Fibroblast of the aortic adventitia (primary cell): ENCODE measurements at places on chromosomes 5 and 9. TPM values are rescaled to one million over a fixed set of nuclear protein-coding genes. Genes with fewer than 3 reads are reported as not detected.
A peak's percentile ranks its signal among the peaks of the same experiment; 100 is the strongest.

DNA sequence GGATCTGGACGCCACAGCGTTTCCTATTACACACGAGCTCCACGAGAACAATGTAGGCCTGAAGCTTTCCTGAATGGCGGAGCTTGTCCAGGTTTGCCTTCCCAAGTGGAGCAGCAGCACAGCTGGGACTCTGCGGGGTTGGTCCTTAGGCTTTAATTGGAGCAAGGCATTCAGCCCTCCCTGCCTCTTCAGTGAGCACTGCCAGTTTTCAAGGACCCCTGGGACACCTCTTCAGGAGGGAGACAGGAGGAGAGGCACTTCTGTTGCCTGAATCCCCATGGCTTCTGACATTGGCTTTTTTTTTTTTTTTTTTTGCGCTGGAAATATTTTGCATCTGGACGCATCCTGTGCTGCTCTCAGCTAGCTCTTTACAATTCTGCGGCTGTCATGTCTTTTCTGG is 179.4 kb downstream of the SEMA6A start:
- DNase-seq, result no peak

DNA sequence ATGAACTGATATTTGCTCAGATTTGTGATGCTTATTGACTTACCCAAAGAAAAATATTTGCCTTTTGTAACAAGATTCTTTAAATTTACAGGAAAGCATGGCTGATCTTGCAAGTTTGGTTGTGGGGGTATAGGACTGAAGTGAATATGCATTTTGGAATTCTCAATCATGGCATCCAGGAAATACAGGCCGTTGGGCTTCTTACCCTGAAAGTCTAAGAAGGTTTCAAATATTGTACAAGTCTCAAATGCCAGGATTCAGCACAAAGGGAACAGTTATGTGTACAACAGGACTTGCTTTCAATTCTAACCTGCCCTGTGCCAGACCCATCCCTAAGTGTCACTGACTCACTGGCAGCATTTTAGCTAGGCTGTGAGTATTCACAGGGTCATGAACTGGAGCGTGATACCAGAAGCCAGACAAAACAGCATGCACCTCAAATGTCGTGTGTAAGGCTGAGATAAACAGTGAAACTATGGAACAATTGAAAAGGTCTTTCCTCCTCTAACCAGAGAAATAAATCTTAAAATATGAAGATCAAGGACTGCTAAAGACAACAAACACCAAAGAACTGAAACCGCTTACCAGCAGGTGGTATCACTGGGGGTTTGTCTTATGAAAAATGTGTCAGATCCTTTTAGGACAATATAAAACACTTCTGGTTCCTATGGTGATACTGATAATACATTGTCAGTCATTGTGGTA is 168.6 kb upstream of the RGMB start:
- DNase-seq, result peak; percentile 21

DNA sequence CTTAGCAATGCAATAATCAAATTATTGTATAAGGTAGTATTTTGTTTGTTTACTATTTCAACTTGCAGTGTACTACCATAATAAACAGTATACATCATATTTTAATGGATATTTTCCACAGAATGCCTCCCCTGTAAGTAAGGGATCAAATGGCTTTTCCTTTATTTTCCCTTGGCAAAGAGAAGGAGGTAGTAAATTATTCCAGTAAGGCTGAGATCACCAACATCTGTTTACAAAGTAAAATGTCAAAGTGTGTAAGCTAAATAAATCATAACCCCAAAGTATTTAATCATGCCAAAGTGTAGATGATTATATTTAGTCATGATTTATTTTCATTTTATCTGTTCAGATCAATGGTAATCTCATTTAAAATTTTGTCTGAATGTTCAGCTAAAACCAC is 537.6 kb downstream of the PRDM9 start:
- no peak for DNase-seq

Gene N4BP3
- 0.18 and 0.65 TPM in 2 replicates for total RNA-seq

Gene NMUR2
- not detected in 2 replicates for total RNA-seq

Gene GOLGA1
- total RNA-seq, result 13.9 and 53.1 TPM in 2 replicates

Gene ADAMTS19
- total RNA-seq, result 0.09 TPM in 1 of 2 replicates, not detected in the other
